Urinary bladder (tissue), 4 donors: ENCODE measurements at places on chromosomes 7 and 10.

DNA sequence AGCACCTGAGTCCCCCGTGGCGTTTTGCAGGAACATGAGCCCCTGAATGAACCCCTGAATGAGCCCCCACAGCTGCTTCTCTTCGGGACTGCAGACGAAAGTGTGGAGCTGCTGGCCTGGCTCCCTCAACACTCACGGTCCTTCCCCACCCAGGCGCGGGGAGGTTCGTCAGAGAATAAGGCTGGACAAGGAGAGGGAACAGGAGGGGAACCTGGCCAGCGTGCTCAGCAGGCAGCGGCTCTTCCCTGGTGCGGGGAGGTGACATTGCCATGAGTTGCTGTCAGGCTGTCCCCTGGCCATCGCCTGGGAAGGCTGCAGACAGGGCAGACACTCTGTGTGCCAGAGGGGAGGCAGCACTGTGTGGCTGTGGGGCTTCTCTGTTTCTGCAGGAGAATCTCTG lies 80.9 kb upstream of the SHH start:
- no peak for DNase-seq

DNA sequence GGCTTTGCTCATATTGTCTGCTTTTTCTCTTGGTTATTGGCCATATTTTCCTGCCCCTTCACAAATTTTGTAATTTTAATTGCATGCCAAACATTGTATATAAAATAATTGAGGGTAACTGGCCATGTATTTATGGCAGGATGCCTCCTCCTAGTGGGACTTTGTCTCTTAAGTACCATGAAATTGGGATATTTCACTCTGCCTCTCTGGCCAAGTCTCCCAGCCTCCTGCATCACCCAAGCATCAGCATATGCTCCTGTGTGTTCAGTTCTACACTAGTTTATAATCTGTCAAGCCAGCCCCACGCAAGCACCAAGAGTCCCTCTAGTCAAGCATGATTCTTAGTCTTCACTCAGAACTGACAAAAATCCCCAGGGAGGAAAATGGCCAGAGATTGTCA lies 44.2 kb upstream of the FHIP2A start:
- DNase-seq = no peak

- DNase-seq = no peak
Observed at GRCh38 chr10:69317626-69318105, 39.4 kb downstream of the HK1 start.

GRCh38 chr10:124222318-124222987 lies 129.1 kb upstream of the CHST15 start:
- DNase-seq = no peak

GRCh38 chr7:139680676-139681462 lies 96.9 kb downstream of the HIPK2 start:
- no peak for DNase-seq
